ENCODE measurements at places on chromosomes 16 and 17. TPM values are rescaled to one million over a fixed set of nuclear protein-coding genes. Genes with fewer than 3 reads are reported as not detected.

GRCh38 chr17:75622771-75623273 is 10.4 kb upstream of the SMIM5 start:
- H3K4me3 ChIP-seq, result no peak overlapping the region
- H3K4me1 ChIP-seq, result no peaks in the 10 kb centered on the region
- H3K36me3 ChIP-seq, result no peaks in the 10 kb centered on the region
- no peaks in the 10 kb centered on the region for H3K27me3 ChIP-seq
- no peak for DNase-seq
- no peak overlapping the region for H3K27ac ChIP-seq

GRCh38 chr17:5962371-5962770 is 107.8 kb upstream of the WSCD1 start:
- H3K27me3 ChIP-seq, result peaks cover 2% of the 10 kb centered on the region
- DNase-seq, result no peak
- H3K36me3 ChIP-seq, result no peaks in the 10 kb centered on the region
- no peak overlapping the region for H3K27ac ChIP-seq

GRCh38 chr16:81945665-81946064 is 65.6 kb downstream of the SDR42E1 start:
- no peaks in the 10 kb centered on the region for H3K4me1 ChIP-seq
- H3K4me3 ChIP-seq, result no peak overlapping the region

GRCh38 chr17:68634345-68634876 is 33.2 kb upstream of the FAM20A start:
- no peaks in the 10 kb centered on the region for H3K4me1 ChIP-seq
- no peak overlapping the region for H3K27ac ChIP-seq
- H3K36me3 ChIP-seq, result no peaks in the 10 kb centered on the region
- no peak overlapping the region for H3K4me3 ChIP-seq
- no peaks in the 10 kb centered on the region for H3K27me3 ChIP-seq

GRCh38 chr17:8436169-8436843 is 622 bp downstream of the NDEL1 start:
- H3K27ac ChIP-seq, result peak overlapping the region; percentile 95
- peaks cover 30% of the 10 kb centered on the region for H3K4me1 ChIP-seq
- H3K36me3 ChIP-seq, result peaks cover 31% of the 10 kb centered on the region
- peak overlapping the region; percentile 98 for H3K4me3 ChIP-seq
- no peaks in the 10 kb centered on the region for H3K27me3 ChIP-seq

DNA sequence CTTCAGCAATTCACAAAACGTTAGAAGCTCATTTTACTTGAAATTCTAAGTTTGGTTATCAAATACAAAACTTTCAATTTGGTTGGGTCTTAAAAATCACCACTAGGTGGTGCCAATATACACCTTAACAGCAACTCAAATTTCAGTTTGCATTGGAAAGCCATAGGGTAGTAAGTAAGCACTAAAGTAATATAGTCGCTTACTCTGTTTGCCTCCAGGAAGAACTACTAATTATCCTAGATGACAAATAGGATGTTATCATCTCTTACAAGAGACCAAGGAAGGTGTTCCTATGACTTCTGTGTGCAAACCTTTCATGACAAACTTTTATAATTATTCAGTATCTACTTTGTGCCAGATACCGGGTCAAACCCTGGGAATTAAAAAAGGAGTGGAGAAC is 93.3 kb downstream of the MYO1D start:
- H3K4me1 ChIP-seq, result peaks cover 4% of the 10 kb centered on the region
- H3K27me3 ChIP-seq, result peaks cover 7% of the 10 kb centered on the region
- no peak overlapping the region for H3K27ac ChIP-seq
- H3K4me3 ChIP-seq, result no peak overlapping the region
- no peak for DNase-seq

- no peaks in the 10 kb centered on the region for H3K4me1 ChIP-seq
- no peaks in the 10 kb centered on the region for H3K36me3 ChIP-seq
- DNase-seq, result no peak
- H3K27me3 ChIP-seq, result no peaks in the 10 kb centered on the region
- H3K4me3 ChIP-seq, result no peak overlapping the region
Measured at GRCh38 chr16:13463619-13464018, 456.3 kb upstream of the ERCC4 start.

DNA sequence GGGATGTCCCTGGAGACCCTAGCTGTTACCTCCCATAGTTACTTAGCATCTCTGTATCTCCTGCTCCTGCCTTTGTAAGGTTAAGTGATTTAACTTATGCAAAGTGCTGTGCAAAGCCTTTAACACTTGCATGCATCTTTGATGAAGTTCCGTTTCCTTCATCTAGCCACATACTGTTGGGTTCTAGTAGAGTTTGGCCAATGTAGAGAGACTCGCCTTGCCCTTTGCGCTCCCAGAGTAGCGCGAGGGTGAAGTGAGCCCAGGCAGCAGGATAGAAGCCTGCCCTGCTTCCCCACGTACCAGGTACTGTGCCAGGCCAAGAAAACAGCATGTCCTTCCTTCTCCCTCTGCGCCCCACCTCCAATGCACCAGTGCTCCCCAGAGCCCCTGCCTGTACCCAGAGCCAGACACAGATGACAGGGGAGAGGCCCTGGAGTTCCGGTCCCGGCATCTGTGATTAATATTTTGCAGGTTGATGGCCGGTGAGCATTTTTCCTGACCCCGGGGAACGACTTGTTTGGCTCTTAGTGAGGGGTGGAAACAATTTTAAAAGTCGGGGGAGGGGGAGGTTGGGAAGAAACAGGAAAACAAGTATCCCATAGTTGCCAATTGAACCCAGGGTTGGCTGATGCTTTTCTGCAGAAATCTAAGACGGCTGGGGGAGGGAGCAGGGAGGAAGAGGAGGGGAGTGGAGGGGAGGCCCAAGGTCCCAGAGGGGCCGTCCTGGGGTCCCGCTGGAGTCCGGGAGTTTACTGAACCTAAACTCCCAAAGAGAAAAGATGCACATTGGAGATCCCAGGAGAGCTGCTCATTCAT is 13.1 kb upstream of the CDC42EP4 start:
- DNase-seq, result no peak
- no peaks in the 10 kb centered on the region for H3K36me3 ChIP-seq
- H3K27me3 ChIP-seq, result peaks cover 2% of the 10 kb centered on the region
- no peaks in the 10 kb centered on the region for H3K4me1 ChIP-seq
- no peak overlapping the region for H3K27ac ChIP-seq

- no peak overlapping the region for H3K4me3 ChIP-seq
- H3K27ac ChIP-seq, result no peak overlapping the region
- peaks cover 18% of the 10 kb centered on the region for H3K4me1 ChIP-seq
- DNase-seq, result no peak
- H3K27me3 ChIP-seq, result peaks cover 33% of the 10 kb centered on the region
Measured at GRCh38 chr17:58081646-58082340, 1.4 kb upstream of the DYNLL2 start.

GRCh38 chr17:38601539-38602351 is 4.0 kb downstream of the SRCIN1 start:
- no peak overlapping the region for H3K4me3 ChIP-seq
- peaks cover 70% of the 10 kb centered on the region for H3K27me3 ChIP-seq
- H3K27ac ChIP-seq, result no peak overlapping the region

GRCh38 chr16:31055613-31056012 is 18.4 kb downstream of the ZNF668 start:
- H3K4me1 ChIP-seq, result peaks cover 9% of the 10 kb centered on the region
- no peak for DNase-seq
- peaks cover 15% of the 10 kb centered on the region for H3K36me3 ChIP-seq
- peak overlapping the region; percentile 38 for H3K27ac ChIP-seq
- no peak overlapping the region for H3K4me3 ChIP-seq

GRCh38 chr17:62017912-62018311 is 47.2 kb downstream of the MED13 start:
- no peaks in the 10 kb centered on the region for H3K4me1 ChIP-seq
- H3K27ac ChIP-seq, result no peak overlapping the region
- peaks cover 46% of the 10 kb centered on the region for H3K36me3 ChIP-seq
- no peaks in the 10 kb centered on the region for H3K27me3 ChIP-seq

GRCh38 chr17:62665599-62665998 is 38.1 kb downstream of the MRC2 start:
- H3K27ac ChIP-seq, result no peak overlapping the region
- peaks cover 17% of the 10 kb centered on the region for H3K27me3 ChIP-seq
- H3K4me3 ChIP-seq, result no peak overlapping the region

- H3K4me1 ChIP-seq, result peaks cover 19% of the 10 kb centered on the region
- H3K27me3 ChIP-seq, result peaks cover 35% of the 10 kb centered on the region
- DNase-seq, result no peak
- H3K27ac ChIP-seq, result no peak overlapping the region
- H3K36me3 ChIP-seq, result no peaks in the 10 kb centered on the region
- H3K4me3 ChIP-seq, result no peak overlapping the region
Measured at GRCh38 chr17:43542859-43543258, 3.3 kb downstream of the ETV4 start.

DNA sequence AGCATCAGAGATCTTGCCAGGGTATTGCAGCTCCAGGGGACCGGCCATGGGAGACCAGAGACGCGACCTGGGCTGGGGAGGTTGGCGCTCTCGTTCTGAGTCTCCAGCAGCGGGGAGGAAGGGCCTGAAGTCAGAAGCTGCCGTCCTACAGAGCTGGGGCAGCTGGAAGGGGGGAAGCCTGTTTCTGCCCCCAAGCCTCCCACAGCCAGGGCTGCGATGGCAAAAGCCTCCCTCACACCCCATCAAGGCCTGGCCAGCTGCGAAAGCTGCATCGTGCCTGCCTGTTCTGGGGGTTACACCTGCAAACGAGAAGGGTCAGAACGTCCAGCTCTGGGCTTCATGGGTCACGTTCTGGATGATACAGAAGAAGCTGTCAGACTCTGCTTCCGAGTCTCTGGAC is 26.1 kb downstream of the MAPK8IP3 start:
- no peak for DNase-seq
- peaks cover 29% of the 10 kb centered on the region for H3K36me3 ChIP-seq
- H3K4me1 ChIP-seq, result no peaks in the 10 kb centered on the region

- H3K27me3 ChIP-seq, result peaks cover 49% of the 10 kb centered on the region
- no peak overlapping the region for H3K27ac ChIP-seq
- no peak for DNase-seq
- H3K4me1 ChIP-seq, result peaks cover 6% of the 10 kb centered on the region
Measured at GRCh38 chr16:80932708-80933095, 74.0 kb downstream of the CMC2 start.

DNA sequence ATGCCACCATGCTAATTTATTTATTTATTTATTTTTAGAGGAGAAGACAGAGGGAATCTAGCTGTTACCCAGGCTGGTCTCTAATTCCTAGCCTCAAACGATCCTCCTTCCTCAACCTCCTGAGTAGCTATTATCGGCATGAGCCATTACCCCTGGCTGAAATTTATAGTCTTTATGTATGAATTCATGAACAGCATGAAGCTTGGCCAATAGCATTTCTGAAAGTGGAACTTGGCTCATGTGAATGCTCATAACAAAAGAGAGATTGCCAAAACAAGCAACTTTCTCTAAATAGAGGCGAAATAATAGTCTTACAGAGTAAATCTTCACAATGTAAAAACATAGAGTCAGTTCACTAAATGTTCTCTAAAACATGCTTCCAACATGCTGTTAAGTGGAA is 30.1 kb upstream of the SMURF2 start:
- H3K27me3 ChIP-seq, result peaks cover 6% of the 10 kb centered on the region
- no peaks in the 10 kb centered on the region for H3K4me1 ChIP-seq
- no peaks in the 10 kb centered on the region for H3K36me3 ChIP-seq
- no peak overlapping the region for H3K27ac ChIP-seq
- H3K4me3 ChIP-seq, result no peak overlapping the region

DNA sequence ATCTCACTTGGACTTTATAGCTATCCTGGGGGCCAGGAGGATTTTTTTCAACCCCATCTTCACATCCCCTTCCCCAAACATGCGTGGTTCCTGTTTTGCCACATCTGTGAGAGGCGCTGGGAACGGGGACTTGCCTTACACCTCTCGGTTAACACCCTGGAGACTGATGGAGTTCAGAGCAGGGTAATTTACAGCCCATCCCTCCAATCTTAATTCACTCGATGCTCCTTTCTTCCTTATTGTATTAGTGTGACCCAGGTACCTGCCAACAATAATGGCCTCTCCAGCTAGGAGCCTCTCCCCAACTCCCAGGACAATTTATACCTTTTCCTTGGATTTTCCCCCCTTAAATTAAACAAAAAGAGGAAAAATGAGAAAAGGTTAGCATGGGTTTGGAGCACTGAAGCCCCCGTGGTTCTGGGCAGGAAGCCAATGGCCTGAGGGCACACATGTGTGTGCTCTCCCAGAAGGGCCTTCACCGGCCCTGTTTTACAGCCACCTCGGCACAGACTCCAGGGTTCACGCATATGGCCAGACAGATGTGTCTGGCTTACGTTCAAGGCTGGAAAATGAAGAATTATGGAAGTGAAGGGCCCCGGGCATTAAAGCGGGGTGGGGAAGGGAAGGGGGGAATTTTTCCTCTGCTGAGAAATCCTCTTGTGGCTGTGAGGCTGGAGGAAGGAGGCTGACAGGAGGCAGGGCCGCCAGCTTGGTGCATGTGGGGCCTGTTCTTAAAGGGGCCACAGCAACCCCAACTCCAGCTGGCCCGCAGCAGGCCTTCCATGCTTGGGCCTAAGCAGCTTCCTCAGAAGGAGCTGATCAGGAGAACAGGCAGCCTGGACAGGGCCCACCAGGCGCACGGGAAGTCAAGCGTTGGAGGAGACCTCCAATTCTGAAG is 21.4 kb downstream of the HIC1 start:
- DNase-seq, result no peak
- H3K4me3 ChIP-seq, result no peak overlapping the region
- H3K27ac ChIP-seq, result peak overlapping the region; percentile 28
- peaks cover 64% of the 10 kb centered on the region for H3K36me3 ChIP-seq
- H3K27me3 ChIP-seq, result no peaks in the 10 kb centered on the region

DNA sequence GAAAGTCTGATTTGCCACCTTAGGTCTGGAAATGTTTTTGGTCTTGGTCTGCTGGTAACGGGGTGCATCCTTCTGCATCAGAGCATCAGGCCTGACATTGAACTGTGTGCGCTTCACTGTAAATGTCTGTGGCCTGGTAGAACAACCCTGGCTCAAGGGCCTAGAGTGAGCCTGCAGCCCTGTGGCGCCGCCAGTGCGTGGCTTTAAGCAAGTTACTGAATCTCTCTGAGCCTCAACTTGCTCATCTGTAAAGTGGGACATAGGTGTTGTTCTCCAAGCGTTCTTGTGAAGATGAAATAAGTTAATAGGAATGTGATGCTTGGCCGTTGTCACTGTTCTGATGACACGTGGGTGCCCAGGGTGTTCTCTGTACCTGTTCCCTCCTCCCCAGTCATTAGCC is 127.6 kb upstream of the CIBAR2 start:
- H3K27ac ChIP-seq, result no peak overlapping the region
- H3K4me1 ChIP-seq, result no peaks in the 10 kb centered on the region
- H3K4me3 ChIP-seq, result no peak overlapping the region

- H3K36me3 ChIP-seq, result no peaks in the 10 kb centered on the region
- H3K4me1 ChIP-seq, result no peaks in the 10 kb centered on the region
- H3K27ac ChIP-seq, result no peak overlapping the region
- no peak for DNase-seq
- H3K27me3 ChIP-seq, result no peaks in the 10 kb centered on the region
Measured at GRCh38 chr16:10569621-10570020, 10.8 kb downstream of the EMP2 start.

Gene BCL6B
- total RNA-seq, result 1.0 TPM

Gene TIMM22
- 15.0 TPM for total RNA-seq

Gene TUBB3
- total RNA-seq, result 3.7 TPM

Gene SHISA9
- not detected for total RNA-seq

Gene PIRT
- total RNA-seq, result not detected

Gene RNF43
- 20.5 TPM for total RNA-seq

Gene MRC2
- total RNA-seq, result 3.1 TPM

Gene CCL4L2
- total RNA-seq, result 1.3 TPM

Gene GPR142
- total RNA-seq, result not detected

Gene EXOC3L1
- not detected for total RNA-seq

Gene EMC8
- 36.1 TPM for total RNA-seq

Gene PDE6G
- 11.1 TPM for total RNA-seq

Gene KCNH6
- total RNA-seq, result not detected
